ENCODE measurements at places on chromosomes 5 and 9.
A peak's percentile ranks its signal among the peaks of the same experiment; 100 is the strongest.

- no peak for DNase-seq
Observed at GRCh38 chr9:95696701-95697100, 178.8 kb upstream of the ERCC6L2 start.

DNA sequence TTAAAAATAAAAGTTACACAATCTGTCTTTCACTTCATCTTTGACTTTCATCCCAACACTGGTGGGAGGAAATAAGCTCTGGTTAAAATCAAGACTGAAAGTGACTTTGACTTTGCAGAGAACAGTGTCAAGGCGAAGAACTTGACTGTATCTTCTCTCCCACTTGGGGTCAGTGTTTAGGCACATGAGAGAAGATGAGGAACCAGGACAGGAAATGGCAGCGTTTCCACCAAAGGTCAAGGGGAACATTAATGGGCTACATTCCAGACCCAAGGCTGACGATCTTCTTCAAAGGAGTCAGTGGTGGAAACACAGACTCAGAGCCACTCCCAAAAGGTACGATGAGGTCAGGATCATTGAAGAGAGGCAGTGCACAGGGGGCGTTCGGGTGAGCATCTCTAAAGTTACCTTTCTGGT lies 409.5 kb downstream of the ARHGEF28 start:
- peak; percentile 51 for DNase-seq

DNA sequence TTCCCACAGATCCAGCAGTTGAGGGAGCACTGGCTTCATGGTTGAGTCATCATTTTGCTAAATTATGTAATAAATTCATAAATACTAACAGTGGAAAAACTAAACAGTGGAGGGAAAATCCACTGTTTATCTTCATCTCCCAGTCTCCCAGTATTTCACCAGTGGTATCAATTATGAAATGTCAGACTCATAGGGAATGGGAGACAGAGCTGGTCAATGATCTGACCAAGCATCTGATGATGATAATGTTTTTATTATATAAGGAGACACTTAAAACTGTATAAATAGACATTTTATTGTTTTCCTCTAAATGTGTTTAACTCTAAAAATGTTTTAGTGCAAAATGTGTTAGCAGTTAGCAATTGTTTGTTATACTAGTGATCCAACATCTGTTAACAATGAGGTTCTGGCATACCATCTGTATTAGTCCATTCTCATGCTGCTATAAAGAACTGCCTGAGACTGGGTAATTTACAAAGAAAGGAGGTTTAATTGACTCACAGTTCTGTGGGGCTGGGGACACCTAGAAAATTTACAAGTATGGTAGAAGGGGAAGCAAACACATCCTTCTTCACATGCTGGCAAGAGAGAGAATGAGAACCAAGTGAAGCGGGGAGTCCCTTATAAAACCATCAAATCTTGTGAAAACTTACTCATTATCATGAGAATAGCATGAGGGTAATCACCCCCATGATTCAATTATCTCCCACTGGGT lies 11.8 kb upstream of the REEP5 start:
- DNase-seq, result no peak

DNA sequence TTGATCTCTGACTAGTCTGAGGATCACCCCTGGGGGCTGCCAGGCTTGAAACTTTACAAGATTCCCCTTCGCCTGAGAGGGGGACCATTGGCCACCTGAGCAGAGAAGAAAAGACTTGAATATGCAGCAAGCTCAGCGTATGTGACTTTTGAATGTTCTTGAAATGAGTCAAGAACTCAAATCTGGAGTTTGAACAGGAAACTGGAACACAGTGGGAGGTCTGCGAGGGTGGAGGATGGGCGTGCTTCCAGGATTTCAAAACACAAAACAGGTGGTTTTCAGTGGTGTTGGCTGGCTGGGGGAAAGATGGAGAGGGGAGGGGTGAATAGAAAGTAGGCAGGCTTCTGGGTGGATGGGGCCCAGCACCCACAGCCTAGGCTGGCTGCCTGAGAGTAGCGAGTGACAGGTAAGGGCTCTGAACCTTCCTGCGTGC lies 40.6 kb downstream of the TMEM174 start:
- DNase-seq, result no peak

DNA sequence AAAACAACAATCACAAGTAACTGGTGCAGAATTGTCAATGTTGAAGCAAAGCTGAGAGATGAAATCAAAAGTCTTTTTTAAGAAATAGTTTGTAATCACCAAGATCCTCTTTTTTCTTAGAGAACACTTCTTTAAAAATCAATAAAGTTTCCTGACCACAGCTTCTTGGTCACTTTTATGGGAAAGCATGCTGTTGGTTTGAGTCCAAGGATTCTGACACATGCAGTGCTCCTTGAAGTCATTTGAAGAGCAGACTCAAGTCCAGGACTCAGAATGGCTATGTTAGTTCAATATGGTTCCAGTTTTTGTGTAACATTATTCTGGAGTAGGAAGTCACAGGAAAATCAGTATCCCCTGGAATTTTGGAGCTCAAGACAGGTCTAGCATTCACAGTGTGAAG lies 480.6 kb downstream of the NR2F1-AS1 start:
- DNase-seq, result no peak

Data from NCI-H774 (cell line).